RPMI7951 (cell line): ENCODE measurements at places on chromosomes 4 and X.
A peak's percentile ranks its signal among the peaks of the same experiment; 100 is the strongest.

DNA sequence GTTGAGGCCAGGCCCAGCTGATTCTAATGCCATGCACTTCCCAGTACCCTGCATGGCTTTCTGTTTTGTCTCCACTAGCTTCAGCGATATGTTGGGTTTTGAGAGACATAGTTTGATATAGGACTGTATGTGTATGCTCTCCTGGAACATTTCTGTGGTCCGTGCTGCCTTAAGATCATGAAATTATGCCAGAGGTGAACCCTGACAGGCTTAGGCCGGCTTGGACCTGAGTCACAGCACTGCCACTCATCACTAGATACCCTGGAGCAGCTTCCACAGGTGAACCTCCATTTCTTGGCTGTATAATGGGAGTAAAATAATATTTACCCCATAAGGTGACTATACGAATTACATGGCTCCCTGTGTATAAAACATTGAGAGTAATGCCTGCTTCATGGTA lies 6.4 kb downstream of the SGMS2 start:
- no peak for DNase-seq

GRCh38 chr4:117550085-117550484 lies 464.7 kb upstream of the TRAM1L1 start:
- DNase-seq = no peak

DNA sequence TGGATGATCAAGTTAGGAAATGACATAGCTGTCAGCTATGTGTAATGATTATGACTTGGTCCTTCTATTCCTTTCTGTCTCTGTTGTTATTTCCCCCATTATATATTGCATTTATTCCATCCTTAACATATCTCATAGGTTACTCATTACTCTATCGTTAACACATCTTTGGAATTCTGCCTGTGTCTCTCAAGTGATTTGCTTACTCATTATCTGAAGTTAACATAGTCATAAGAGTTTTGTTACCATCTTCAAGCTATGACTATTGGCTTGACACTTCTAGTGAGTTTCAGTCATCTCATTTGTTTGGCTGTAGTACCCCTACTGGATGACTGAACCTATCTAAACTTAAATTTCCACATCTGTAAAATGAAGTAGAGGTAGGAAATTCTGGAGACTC lies 286.1 kb upstream of the PPP1R2C start:
- DNase-seq = no peak

GRCh38 chrX:8748855-8749254 lies 16.9 kb upstream of the ANOS1 start:
- peak; percentile 47 for DNase-seq

DNA sequence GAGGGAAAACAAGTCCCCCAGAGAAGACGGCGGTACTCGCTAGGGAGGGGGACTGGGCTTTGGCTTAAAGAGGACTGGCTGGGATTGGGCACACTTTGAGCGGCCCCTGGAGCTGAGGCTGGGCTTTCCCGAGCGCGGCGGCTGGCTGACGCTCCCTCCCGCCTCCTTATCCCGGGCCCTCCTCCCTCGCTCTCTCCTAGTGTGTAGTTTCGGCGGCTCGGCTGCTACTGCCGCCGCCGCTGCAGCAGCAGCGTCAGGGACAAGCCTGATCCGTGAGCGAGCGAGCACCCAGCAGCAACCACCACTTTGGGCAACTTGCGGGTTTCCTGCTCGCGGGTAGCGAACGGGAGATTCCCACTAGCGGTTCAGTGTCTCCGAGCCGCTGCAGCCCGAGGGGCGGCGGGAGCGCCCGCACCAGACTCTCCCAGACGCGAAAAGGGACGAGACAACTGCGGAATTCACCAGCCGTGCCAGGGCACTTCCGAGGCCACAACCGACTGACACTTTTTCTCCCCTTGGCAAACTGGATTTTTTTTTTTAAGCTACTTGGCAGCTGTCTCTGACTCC lies 632 bp upstream of the PCDH7 start:
- peak; percentile 24 for DNase-seq

DNA sequence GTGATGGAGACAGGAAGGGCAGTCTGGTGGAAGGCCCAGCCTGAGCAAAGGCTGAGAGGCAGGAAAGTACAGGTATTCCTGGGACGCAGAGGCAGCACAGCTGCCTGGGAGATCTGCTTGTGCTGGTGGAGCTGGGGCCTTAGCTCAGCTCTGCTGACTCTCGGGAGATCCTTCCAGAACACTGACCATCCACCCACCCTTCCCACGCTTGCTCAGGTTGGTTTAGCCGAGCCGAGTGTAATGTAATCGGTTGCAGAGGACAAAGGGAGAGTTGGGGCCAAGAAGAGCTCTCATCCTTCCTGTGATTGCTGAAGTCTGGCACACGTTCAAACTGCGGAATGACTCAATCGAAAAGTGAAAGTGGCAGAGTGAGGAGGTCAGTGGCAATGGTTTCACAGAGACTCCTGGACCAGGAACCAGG lies 43.1 kb upstream of the GPR78 start:
- DNase-seq = peak; percentile 96

DNA sequence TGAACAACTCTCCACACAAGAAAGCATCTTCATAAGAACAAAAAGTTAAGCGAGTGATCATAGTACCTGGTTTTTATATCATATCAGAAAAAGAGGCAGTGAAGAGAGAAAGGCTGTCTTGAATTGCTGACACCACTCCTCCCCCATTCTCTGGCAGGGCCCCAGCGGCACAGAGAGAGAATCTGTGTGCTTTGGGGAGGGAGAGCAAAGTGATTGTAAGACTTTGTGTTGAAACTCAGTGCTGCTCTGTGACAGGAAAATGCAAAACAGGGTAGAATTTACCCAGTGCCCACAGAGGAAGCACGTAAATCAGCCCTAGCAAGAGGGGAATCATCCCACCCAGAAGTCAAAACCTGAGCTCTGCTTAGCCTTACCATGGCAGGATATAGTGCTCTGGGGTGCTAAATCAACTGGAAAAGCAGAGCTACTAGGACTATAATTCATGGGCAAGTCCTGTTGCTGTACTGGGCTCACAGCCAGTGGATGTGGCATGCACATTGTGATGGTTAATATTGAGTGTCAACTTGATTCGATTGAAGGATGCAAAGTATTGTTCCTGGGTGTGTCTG lies 174.6 kb downstream of the PRR32 start:
- no peak for DNase-seq
